Left renal pelvis (tissue), 4 donors: ENCODE measurements at places on chromosomes 4 and X. TPM values are rescaled to one million over a fixed set of nuclear protein-coding genes. Genes with fewer than 3 reads are reported as not detected.

The DHX15 gene
- 247 TPM for polyA plus RNA-seq

The FGF13 gene
- polyA plus RNA-seq = 14.2 TPM

The ODAPH gene
- not detected for polyA plus RNA-seq

The RTL3 gene
- 0.33 TPM for polyA plus RNA-seq

DNA sequence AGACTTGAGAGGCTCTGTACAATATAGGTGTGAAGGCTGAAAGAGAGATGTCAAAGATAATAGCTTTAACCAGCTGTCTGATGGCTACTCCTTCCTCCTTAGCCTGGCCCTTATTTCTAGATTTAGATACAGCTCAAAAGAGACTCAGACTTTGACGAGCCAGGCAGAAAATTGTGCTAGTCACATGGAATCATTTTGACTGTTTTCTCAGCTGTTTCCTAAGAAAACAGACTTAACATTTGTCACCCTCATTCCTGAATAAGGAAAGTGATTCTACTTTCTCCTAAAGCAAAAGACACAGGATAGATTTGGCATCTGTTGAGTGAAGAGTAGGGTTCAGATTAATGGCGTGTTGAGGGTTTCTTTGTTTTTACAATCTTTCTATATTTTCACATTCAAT, 340.7 kb downstream of the DHX15 start:
- no peak for DNase-seq

- peak; percentile 53 for DNase-seq
Measured at GRCh38 chr4:1347410-1347864, 429 bp downstream of the UVSSA start.

- DNase-seq = no peak
Measured at GRCh38 chrX:131979116-131979515, 44.0 kb upstream of the STK26 start.

DNA sequence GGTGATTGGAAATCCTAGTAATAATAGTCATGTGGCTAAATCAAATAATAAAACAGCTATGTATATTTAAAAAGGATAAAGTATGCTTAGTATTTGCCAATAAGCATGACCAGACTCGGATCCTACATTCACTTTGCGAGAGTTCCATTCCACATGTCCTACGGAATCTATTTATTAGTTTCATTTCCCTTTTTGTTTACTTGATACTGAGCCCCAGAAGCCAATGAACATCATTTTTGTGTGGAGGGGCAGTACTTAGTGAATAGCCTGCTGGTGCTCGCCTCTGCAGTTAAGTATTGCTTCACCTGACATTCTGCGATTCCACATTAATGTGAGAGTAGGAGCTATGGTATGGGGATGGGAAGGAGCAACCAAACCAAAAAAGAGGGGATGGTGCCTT, 58.5 kb upstream of the NAP1L5 start:
- no peak for DNase-seq

DNA sequence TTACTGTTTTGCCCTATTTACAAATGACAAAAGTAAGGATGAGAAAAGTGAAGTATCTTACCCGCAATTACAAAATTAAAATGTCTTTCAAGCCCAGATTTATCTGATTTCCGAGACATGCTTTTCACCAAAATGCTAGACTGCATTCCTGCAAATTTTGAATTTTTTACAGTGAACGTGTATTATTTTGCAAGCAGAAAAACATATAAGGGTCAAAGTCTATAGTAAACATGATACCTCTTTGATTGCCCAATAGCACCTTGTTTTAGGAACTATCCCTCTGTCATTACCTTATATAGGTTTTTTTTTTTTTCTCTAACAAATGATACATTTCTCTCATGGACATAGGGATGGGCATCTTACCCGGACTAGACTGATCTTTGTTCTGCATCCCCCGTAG, 134.2 kb upstream of the RAP2C start:
- no peak for DNase-seq

DNA sequence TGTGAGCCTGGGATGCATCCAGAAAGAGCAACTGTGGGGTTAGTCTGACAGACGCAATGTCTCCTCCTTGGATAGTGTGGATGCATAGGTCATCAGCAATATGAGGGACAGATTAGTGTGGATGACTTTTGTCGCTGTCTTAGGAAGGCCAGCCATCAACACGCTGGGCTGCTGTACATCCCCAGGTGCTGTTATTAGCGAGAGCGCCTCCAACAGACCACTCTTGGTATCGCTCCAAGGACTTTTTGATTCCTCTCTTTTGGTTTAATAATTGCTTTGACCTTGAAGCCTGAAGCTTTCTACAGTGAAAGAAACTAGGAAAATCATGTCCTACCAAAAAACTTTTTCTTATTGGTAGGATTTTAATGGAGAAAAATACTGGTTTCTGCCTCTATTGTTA, 76.7 kb downstream of the TMEM131L start:
- no peak for DNase-seq

DNA sequence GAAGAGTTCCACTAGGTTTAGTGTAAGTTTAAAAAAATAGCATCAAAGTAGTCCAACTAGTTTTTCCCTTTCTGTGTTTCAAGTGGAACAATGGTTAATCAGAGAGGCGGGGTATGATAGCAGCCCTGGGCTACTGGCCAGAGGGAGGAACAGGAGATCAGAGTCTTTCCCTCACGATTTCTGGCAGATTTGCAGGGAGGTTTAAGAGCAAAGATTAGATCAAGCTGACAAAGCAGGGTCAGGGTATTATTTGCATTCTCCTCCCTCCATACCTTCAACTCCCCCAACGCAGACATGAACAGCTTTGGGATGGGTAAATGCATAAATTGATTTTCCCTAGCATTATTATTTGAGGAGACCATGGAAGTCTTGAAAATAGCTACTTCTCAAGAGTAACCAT, 277.6 kb upstream of the DIAPH2 start:
- DNase-seq = no peak

- DNase-seq = no peak
Measured at GRCh38 chrX:31258166-31258565, 186.3 kb upstream of the FTHL17 start.

DNA sequence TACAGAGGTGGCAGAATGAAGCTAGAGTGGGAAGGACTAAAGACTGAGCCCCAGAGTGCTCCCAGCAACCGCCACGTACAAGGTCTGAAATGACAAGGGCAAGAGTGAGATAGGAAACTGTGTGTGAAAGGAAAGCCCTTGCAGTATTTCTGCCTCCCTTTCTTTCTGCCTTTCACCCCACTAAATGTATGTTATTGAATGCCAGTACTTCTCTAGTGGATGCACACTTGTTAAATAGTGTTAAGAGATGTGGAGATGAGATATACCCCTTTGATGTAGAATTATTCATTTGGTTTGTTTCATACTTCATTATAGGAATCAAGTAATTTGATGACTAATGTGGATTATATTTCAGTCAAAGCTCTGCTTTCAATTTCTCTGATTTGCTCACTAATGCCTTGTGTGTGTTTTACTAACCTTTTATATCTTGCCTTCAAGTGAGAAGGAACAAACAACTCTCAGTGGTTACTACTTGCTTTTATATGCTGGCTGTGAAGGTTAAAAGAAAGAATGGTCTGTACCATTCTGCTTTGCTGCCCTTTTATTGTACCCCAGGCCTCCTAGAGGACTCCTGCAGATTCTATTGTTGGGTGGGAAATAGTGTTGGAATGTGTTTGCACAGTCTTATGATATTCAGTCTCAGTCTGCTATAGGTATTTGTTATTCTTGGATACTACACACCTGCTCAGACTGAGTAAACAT, 8.0 kb upstream of the ANXA3 start:
- no peak for DNase-seq

GRCh38 chrX:41303013-41303412, 30.9 kb upstream of the DDX3X start:
- DNase-seq = no peak

- no peak for DNase-seq
Measured at GRCh38 chr4:88696630-88697029, 999 bp downstream of the NAP1L5 start.

- DNase-seq = peak; percentile 12
Measured at GRCh38 chr4:174156239-174156826, 127.1 kb downstream of the FBXO8 start.

- DNase-seq = no peak
Measured at GRCh38 chrX:103658681-103659433, 27.6 kb downstream of the MORF4L2 start.

DNA sequence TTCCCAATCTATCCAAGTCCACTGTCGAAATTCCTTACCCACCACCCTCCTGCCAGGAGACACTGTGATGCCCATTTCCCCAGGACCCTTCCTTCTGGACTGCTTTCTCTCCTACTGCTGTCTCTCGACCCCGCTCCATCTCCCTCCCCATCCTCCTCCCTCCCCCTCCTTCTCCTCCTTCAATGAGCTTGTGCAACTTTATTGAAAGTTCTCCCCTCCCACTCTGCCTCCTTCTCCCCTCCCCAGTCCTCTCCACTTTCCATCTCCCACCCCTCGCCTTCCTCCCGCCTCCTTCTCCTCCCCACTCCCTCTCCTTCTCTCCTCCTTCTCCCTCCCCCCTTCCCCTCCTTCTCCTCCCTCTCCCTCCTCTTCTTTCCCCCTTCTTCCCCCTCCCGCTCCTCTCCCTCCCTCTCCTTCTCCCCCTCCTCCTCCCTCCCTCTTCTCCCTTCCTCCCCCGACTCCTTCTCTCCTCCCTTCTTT, 116.6 kb upstream of the FAT1 start:
- DNase-seq = no peak

DNA sequence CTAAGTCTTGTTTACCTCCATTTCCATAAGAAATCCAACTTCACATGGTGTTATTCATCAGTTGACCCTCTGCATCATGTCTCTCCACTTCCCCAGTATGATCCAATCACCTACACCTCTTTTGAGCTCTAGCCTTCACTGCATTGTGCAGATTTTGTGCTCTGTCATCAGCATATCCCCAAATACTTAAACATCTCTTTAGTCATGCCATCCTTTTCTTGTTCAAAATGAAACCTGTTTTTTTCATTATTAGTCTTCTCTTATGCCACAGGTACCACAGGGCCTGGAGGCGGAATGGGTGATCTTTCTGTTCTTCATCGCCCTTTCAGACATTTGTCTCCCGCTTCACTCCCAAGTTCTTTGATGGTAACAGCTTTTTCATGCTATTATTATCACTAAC, 382.7 kb upstream of the GALNTL6 start:
- no peak for DNase-seq

DNA sequence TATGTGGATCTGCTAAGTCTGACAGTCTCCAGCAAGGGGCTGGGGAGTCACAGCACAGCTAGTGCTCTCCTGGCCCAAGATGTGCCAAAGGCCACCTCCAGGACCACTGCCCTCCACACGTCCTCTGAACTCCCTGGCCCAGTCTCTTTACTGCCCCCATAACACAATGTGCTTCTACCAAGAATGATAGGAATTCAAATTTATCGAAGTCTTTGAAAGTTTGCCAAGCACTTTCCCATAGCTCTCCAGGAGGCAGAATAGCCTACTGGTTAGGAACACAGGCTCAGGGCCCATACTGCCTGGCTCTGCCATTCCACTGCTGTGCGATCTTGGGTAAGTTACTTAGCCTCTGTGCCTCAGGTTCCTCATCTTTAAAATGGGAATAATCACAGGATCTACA, 86.7 kb downstream of the NHSL2 start:
- no peak for DNase-seq

DNA sequence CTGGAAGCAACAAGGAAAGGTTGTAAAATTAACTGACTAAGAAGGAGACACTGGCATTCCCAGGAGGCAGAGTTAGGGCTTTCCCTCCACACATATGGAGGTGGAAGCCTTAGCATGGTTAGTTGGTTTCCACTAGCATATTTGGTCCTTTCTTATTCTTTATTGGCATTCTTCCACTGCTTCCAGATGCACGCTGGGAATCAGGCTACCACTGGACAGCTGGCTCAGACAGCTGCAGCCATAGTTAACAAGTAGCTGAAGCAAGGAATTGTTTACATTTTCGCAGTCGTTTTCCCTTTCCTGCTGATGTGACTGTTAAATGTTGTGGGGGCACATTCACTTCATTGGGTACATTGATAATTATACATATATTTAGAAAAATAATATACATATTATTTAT, 169.2 kb downstream of the GRIA2 start:
- no peak for DNase-seq

DNA sequence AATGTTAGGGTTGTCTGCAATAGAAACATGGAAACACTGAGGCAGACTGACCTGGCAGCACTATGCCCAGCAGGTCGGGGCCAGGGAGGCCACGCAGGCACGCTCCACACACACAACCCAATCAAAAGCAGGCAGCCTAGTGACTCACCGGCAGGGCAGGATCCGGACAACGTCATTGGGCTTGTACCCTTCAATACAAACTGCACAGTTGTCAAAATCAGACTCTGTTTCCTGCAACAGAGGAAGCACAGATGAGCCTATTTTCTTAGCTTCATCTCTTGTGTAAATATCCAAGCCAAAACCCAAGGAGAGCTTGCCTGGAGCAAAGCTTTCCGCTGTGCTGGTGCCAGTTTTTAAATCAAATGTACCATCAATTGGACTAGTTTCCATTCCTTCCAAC, 185.8 kb downstream of the RNF150 start:
- DNase-seq = no peak

- no peak for DNase-seq
Measured at GRCh38 chr4:153216546-153216945, 12.3 kb downstream of the TRIM2 start.

DNA sequence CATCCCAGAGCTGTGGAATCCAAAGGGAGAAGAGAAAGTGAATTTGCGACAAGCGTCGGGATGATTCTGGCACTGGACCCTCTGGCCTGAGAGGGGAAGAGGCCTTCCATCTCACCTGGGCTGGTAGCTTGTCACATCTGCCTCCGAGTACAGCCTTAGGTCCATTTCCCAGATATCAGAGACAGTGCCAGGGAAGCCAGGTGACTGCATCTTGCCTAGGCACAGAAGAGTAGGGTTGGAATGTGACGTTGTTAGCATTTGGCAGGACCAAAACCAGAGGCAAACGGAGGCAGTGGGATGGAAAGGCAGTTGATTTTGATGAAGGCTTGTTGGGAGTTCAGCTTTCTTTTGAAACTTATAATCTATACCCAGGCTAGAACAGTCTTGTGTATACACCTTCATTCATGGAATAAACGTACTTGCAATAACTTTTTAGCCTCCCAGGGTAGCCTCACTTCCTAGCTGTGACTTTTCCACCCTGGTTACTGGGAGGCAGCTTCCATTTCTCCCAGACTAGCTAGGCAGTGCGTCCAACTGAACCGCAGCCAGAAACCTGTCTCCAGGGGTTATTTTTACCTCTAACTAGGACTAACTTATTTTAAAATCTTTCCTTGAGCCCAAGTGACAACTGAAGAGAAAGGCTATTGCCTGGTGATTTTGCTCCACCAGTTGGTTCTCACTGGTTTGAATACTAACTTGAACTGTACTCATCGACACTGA, 5.9 kb downstream of the SOD3 start:
- DNase-seq = no peak

GRCh38 chr4:2484993-2485392, 16.1 kb downstream of the RNF4 start:
- DNase-seq = no peak
